ENCODE measurements at places on chromosomes 7 and 10.

- DNase-seq, result no peak
Observed at GRCh38 chr10:103140469-103140868, 52.6 kb downstream of the NT5C2 start.

- DNase-seq, result no peak
Observed at GRCh38 chr7:68336594-68336993, 1261.7 kb upstream of the AUTS2 start.

DNA sequence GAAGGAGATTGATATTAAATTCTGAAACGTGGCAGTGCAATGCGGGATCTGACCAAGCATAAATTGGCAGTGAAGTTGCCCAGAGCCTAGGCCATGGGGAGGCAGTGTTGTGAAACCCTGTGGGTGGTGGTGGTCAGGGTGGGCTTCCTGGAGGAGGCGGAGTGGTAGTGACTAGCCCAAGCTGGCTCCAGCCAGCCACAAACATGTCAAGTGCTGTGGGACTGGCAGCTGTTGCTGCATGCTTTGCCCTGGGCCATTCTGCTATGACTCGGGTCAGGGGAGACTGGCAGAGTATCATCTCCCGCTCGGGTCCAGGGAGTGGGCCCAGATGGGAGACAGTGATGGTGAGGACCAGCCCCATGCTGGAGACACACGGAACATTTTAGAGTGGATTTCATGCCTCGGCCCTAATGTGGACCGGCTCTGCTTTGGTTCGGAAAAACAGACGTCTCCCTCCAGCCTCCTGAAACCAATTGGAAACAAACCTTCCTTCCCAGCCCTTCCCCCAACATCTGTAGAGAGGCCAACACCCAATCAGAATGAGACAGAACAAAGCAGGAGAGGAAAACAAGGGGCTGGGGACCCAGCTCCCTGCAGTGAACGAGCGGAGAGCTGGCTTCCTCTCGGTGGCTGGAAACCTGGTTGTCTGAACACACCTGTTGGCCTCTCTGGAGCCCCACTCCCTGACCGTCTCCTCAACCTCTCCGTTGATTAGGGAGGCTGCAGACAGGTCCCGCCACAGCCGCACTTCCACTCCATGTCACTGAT lies 58.2 kb downstream of the TMEM270 start:
- peak; percentile 92 for DNase-seq

DNA sequence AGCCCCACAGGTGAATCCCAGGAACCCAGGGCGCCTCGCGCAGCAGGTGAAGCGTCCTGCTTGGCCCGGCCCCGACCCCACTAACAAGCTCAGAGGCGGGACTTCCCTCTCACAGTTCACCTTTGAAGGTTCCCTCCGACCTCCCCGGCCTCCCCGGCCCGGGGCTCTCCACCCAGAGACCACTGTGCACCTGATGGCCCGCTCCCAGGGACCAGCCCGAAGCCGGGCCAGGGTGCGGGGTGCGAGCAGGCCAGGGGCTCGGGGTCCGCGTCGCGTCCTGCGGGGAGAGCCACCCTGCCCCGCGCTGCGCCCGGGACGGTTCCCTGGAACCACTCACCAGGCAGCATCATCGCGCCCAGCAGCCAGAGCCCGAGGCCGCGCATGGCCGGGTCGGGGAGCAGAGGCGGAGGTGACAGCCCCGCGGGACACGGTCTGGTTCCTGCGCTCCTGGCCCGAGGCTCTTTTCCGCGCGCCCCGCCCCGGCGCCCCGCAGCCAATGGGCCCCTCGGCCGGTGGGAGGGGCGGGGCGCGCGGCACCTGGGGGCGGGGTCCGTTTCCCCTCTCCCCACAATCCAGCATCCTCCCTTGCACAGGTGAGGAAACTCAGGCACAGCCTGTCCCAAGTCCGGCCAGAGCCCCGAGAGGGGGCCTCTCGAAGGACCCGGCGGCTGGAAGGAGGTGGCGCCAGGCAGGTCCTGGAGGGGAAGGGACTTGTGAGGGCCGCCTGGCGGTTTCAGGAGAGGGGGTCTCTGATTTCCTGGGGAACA lies at the start of gene ADAM8:
ADAM8 (minus strand) TSS at position 434 of the 767 bp plus-strand sequence; CDS start at position 383, 51 bp downstream.
- peak; percentile 99 for DNase-seq

DNA sequence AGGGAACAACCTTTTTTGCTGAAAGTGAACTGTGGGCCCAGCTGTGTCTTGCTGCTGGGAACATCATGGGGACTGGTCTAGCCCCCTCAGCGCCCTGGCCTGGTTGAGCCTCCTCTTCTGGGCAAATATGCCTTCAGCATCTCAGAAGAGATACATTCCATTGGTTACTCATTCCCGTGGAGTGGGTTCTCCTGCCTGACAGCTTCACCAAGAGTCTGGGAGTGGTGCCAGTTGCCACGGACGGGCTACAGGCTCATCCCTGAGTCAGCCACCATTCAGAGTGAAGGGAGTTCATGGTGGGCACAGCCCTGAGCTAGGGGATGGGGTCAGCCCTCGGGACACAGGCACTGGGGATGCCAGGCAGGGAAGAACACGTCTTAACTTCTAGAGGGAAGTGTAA lies 81.9 kb downstream of the RAMP3 start:
- DNase-seq, result no peak

DNA sequence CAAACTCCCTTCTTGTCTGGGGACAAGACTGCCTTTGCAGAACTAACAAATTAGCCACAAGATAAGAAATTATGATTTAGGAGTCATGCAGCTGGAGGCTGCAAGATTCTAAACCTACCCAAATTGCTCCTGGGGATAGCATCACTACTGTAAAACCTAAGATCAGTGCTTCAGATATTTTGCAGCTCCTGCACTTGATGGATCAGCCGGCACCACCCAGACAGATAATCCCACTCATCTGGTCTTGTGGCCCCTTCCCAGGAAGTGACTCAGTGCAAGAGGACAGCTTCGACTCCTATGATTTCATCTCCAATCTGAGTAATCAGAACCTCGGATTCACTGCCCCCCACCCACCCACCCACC lies 181.9 kb downstream of the AKR1D1 start:
- no peak for DNase-seq

- no peak for DNase-seq
Observed at GRCh38 chr10:34539533-34540315, 275.4 kb downstream of the PARD3 start.

GRCh38 chr7:100632951-100633717 lies 8.2 kb downstream of the TFR2 start:
- peak; percentile 63 for DNase-seq

- no peak for DNase-seq
Observed at GRCh38 chr10:102280397-102281101, 35.2 kb downstream of the GBF1 start.

DNA sequence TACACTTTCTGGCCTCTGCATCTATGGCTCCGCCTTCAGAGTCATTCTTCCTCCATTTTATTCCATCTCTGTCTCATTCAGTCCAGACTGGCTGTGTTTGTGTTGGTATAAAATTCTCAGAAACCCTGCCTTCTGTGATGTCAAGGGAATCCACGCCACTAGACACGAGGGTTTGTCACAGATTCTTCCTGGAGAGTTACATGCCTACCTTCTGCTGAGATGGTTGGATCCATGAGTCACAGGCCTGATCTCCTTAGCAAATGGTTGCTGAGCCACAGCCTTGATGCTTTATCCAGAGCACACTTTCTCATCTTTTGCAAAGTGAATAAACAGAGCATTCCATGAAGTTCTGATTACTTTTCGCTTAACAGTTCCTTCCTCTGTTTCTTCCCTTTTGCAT lies 35.9 kb upstream of the TSPAN33 start:
- no peak for DNase-seq

- DNase-seq, result no peak
Observed at GRCh38 chr10:59302381-59302780, 60.0 kb downstream of the FAM13C start.

- peak; percentile 55 for DNase-seq
Observed at GRCh38 chr10:110600487-110601101, 33.1 kb downstream of the SMC3 start.

- no peak for DNase-seq
Observed at GRCh38 chr10:14040787-14041631, 289.7 kb downstream of the FRMD4A start.
